ENCODE measurements at places on chromosomes 7 and 10.

GRCh38 chr7:49980465-49980864 is 112.6 kb downstream of the ZPBP start:
- DNase-seq: no peak

- no peak for DNase-seq
These were observed 45.5 kb downstream of the UBE2H start for GRCh38 chr7:129907122-129907736.

DNA sequence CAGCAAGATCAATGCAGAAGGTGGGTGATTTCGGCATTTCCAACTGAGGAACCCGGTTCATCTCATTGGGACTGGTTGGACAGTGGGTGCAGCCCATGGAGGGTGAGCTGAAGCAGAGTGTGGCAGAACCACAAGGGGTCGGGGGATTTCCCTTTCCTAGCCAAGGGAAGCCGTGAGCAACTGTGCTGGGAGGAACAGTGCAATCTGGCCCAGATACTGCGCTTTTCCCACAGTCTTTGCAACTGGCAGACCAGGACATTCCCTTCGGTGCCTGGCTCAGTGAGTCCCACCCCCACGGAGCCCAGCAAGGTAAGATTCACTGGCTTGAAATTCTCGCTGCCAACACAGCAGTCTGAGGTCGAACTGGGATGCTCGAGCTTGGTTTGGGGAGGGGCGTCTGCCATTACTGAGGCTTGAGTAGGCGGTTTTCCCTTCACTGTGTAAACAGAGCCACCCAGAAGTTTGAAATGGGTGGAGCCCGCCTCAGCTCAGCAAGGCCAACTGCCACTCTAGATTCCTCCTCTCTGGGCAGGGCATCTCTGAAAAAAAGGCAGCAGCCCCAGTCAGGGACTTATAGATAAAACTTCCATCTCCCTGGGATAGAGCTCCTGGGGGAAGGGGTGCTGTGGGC is 58.6 kb upstream of the SLC26A5 start:
- DNase-seq: no peak

GRCh38 chr7:29030781-29031275 is 72.7 kb upstream of the TRIL start:
- no peak for DNase-seq
